ELF-1 (cell line): ENCODE measurements at places on chromosomes 16 and 17.

DNA sequence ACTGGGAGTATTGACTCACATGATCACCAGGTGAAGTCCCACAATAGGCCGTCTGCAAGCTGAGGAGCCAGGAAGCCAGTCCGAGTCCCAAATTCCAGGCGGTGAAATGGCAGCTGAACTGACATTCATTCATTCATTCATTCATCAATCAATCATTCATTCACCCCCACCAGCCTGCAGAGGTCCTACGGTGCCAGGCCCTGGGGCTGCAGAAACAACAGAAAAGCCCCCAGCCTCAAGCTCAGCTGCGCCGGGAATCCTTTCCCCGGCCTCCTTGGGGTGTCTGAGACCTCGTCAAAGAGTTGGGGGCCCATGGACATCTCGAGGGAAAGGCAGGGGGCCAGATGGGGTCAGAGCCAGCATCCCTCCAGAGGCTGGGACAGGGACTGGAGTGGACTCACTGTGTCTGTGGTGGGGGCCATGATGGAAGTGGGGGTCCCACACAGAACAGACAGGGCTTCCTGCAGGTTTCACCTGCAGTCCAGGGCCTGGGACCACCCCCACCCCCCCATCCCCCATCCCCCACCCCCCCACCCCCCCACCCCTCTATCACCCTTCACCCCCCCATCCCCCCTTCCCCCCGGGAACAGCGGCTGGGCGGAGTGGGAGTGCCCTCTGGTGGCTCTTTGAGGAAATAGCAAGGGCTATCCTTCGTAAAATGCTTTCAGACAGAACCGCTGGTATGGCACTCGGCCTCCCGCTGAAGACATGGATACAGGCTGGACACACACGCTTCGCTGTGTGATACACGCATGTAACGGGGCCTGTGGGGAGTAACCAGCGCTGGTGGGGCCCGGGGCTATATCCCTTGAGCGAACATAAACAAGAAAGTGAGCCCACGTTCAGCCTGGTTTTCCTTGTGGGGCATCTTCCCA lies 8.5 kb upstream of the ZC3H18 start:
- DNase-seq: peak; percentile 44

- DNase-seq: no peak
Measured at GRCh38 chr16:84391151-84392030, 23.1 kb downstream of the ATP2C2 start.

- no peak for DNase-seq
Measured at GRCh38 chr16:86030116-86030515, 131.2 kb downstream of the IRF8 start.

GRCh38 chr17:39351508-39351907 lies 49.9 kb downstream of the FBXL20 start:
- DNase-seq: no peak

DNA sequence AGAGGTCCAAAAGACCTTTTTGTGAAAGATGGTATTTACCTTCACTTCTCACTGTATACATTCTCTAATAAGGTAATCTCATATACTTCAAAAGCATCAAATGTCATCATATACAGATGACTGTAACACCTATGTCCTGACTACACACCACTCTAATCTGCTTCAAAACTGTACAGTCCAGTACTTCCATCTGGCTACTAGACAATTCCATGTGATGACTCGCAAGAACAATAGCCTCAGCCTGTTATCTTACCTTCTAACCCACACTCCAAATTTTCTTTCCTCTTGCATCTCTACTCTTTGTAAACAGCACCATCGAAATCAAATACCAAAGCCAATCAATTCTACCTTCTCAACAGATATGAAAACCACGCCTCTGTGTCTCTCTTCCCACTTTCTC lies 24.1 kb downstream of the MYO1D start:
- no peak for DNase-seq
